ENCODE measurements at places on chromosomes 4 and X.

DNA sequence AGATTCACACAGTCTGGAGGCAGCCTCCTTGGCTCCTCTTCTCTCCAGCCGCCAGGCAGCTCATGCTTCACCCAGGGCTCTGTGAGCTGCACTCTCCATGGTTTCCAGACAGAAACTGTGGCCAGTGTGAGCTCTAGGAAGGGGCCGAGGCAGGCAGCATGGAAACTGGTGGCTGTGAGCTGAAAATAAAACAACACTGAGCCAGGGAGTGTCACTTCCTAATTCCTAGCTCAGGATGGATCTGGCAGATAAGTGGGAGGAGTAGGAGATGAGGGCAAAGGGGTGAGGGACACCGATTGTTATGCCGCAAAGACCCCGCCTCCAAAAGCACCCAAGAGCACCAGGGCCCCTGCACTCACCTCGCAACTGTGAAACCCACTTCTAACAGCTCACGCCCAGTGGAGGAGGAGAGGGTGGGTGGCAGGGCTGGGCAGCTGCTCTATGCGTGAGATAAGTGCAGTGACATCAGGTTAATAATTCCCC lies 69.8 kb downstream of the FHDC1 start:
- DNase-seq, result no peak

DNA sequence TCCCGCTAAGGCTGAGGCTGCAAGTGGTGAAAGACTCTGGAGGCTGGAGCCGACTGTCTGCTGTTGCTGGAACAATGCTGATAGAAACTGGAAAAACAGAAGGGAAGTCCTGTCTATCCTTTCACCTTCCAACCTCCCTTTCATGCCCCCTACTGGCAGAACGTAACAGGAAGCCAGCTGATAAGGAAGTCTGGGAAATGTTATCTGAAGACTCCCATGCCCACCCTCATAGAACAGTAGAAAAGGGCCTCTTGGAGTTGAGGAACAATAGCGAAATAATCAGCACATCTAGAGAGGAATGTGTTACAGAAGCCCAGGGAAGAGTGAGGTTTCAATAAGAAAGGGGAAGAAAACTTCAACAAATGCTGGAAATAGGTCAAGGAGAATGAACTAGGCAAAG lies 117.1 kb upstream of the DKK2 start:
- no peak for DNase-seq

DNA sequence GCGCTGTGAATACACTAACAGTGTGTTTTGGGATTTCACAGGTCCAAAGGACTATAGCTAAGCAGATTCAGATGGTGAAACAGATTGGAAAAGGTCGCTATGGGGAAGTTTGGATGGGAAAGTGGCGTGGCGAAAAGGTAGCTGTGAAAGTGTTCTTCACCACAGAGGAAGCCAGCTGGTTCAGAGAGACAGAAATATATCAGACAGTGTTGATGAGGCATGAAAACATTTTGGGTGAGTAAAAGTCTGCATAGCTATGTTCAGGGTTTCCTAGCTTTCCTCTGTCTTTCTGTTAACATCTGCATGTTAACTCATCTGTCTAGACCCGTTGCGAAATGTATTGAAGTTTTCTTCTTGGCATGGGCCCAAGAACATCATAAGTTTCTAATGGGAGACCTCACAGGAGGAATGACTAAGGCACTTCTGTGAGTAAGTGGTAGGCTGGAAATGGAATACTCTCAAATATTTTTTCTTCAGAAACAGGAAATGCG lies 372.1 kb downstream of the BMPR1B start:
- no peak for DNase-seq

- DNase-seq, result no peak
Observed at GRCh38 chr4:99724067-99724466, 66.4 kb upstream of the C4orf54 start.

GRCh38 chr4:80586716-80587115 lies 251.2 kb downstream of the CFAP299 start:
- DNase-seq, result no peak

GRCh38 chr4:65559270-65559669 lies 111.0 kb downstream of the EPHA5 start:
- no peak for DNase-seq

- no peak for DNase-seq
Observed at GRCh38 chr4:161987611-161988010, 176.2 kb downstream of the FSTL5 start.

Measured in CD4-positive, alpha-beta T cell (primary cell).